ENCODE measurements at places on chromosomes 6 and 20. TPM values are rescaled to one million over a fixed set of nuclear protein-coding genes. Genes with fewer than 3 reads are reported as not detected.

DNA sequence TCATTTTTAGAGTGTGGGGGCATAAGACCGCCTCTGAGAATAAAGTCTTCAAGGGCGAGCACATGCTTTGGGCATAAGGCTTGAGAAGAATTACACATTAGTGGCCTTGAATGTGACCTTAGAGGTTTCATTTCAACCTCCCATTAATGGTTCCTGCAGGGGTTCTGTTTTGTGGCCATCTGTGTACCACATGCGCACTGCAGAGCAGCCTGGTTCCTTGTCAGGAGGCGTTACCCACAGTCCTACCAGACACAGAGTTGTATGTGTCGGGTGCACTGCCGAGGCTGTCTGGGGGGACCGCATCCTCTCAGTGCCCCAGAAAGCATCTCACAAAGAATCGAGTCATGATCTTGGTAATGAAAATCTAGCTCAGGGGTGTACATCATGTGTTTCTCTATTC lies 115.7 kb downstream of the B3GAT2 start:
- peaks cover 7% of the 10 kb centered on the region for H3K36me3 ChIP-seq
- H3K27me3 ChIP-seq = no peaks in the 10 kb centered on the region
- H3K4me1 ChIP-seq = no peaks in the 10 kb centered on the region
- no peak overlapping the region for H3K27ac ChIP-seq

- H3K4me1 ChIP-seq = peaks cover 40% of the 10 kb centered on the region
- no peaks in the 10 kb centered on the region for H3K27me3 ChIP-seq
- H3K36me3 ChIP-seq = no peaks in the 10 kb centered on the region
- no peak overlapping the region for H3K4me3 ChIP-seq
Observed at GRCh38 chr20:57440678-57441509, 49.7 kb downstream of the RBM38 start.

- no peaks in the 10 kb centered on the region for H3K4me1 ChIP-seq
- H3K4me3 ChIP-seq = no peak overlapping the region
- H3K27ac ChIP-seq = no peak overlapping the region
Observed at GRCh38 chr6:88722686-88723085, 240.7 kb downstream of the RNGTT start.

The SIRPD gene
- total RNA-seq = not detected

The RALGAPB gene
- 28.3 TPM for total RNA-seq

The PRKN gene
- 3.0 TPM for total RNA-seq

GRCh38 chr6:136092897-136093296 lies 157.2 kb downstream of the MTFR2 start:
- H3K4me3 ChIP-seq = no peak overlapping the region
- no peak for DNase-seq
- H3K27me3 ChIP-seq = no peaks in the 10 kb centered on the region
- no peak overlapping the region for H3K27ac ChIP-seq

DNA sequence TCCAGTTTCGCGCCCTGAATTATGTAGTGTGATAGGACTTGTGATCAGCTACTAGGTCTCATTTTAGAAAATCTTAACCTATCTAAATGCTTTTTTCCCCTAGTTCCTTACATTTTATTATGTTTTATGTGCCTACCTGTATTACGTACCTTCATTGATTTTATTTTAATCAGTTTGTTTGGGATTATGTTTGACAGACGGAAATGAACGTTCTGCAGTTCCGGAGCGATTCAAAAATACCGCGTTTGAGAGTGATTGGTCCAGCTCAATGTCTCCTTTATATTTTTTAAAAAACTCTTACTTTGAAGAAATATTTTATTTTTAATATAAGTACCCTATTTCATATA lies 114.3 kb upstream of the BTN3A2 start:
- no peaks in the 10 kb centered on the region for H3K36me3 ChIP-seq
- no peak for DNase-seq
- H3K27ac ChIP-seq = peak overlapping the region; percentile 90
- no peaks in the 10 kb centered on the region for H3K27me3 ChIP-seq

DNA sequence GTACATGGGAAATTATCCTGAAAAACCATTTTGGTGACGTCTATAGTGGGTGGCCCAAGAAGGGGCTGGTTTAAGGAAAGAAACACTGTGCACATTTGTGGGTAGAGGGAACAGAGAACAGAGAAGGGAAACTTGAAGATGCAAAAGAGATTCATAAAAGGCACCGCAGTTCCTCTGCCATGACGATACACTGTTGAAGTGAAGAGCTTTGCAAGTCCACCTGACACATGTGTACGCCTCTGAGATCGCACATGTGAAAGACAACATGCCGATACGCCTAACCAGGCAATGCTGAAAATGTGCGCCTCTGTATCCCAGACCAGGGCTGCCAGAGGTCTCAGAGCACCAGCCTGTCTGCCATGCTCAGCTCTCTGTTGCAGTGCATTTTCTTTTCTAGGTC lies 180.9 kb downstream of the KIF16B start:
- H3K36me3 ChIP-seq = no peaks in the 10 kb centered on the region
- no peak overlapping the region for H3K27ac ChIP-seq
- H3K4me3 ChIP-seq = no peak overlapping the region
- H3K27me3 ChIP-seq = no peaks in the 10 kb centered on the region

DNA sequence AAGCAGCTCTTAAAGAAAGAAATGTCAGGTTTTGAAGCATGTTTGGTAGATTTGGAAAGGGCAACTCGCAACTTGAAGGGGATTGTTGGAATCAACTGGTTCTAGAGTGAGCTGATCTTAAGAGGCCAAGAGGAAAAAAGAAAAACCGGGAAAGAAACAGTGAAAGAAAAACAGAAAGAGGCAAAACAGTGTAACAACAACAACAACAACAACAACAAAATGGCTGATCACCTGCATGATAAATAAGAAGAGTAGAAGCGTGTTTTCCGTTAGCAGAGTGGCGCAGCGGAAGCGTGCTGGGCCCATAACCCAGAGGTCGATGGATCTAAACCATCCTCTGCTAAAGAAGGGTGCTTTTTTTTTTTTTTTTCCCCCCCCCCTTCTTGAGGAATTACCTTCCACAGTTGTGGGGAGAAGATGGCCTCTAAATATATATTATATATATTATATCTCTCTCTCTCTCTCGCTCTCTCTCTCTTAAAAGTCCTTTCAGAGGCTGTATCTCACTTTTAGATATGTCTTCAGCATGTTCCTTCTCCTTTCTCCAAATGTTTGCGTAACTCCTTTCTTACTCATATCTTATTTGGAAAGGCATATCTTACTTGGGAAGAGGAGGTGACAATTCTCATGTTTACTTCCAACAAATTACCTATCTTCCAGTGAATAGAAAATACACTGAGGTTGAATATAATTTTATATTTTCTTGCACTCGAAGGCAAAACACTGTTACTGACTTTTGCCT lies 134.4 kb downstream of the OR2B2 start:
- no peaks in the 10 kb centered on the region for H3K27me3 ChIP-seq
- no peak overlapping the region for H3K27ac ChIP-seq
- no peak for DNase-seq
- H3K4me1 ChIP-seq = no peaks in the 10 kb centered on the region
- no peaks in the 10 kb centered on the region for H3K36me3 ChIP-seq

The ZNF337 gene
- total RNA-seq = 12.4 TPM

DNA sequence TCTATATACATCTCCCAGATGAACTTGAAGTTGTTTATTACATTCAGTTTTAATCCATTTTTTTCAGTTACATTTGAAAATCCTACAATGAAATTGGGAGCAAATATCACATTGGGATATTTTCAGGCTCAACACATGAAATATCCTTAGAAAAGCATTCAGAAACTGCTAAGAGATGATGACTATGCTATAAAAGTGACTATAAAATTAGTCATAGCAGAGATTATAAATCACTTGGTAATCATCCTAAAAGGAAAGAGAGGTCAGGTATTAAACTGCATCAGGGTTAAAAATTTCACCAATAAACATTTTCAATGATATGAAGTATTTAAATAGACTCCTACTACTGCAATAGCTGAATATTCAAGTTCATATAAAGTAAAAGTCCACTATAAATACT lies 987.7 kb downstream of the GRIK2 start:
- DNase-seq = no peak
- no peaks in the 10 kb centered on the region for H3K36me3 ChIP-seq
- H3K27me3 ChIP-seq = no peaks in the 10 kb centered on the region
- H3K4me3 ChIP-seq = no peak overlapping the region
- H3K4me1 ChIP-seq = no peaks in the 10 kb centered on the region

All from upper lobe of left lung (tissue), 6 donors.